ENCODE measurements at places on chromosomes 7 and 10. TPM values are rescaled to one million over a fixed set of nuclear protein-coding genes. Genes with fewer than 3 reads are reported as not detected.

GRCh38 chr10:70312249-70312648 lies 28.4 kb upstream of the NPFFR1 start:
- no peak for DNase-seq

GRCh38 chr7:121579639-121580038 lies 183.5 kb upstream of the FAM3C start:
- DNase-seq = no peak

KLLN gene
- total RNA-seq = 2.2 TPM

- no peak for DNase-seq
Measured at GRCh38 chr7:91883676-91884362, 3.3 kb upstream of the MTERF1 start.

DNA sequence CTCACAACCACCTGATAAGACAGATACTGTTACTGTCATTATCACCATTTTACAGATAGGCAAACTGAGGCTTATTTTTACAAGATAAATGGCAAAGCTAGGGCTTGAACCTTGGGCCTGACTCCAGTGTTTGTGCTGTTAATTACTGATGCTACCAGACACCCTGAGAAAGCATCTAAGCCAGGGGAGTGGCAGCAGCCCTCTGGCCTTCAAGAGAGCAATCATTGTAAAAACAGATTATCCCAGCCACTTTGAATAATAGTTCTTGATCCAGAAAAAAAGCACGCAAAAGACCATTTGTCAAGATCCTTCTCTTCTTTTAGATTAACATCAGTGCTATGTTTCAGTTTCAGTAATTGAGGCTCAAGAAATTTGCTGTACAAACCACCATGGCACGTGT lies 109.5 kb downstream of the PLCE1 start:
- DNase-seq = no peak

- DNase-seq = no peak
Measured at GRCh38 chr10:110033701-110034235, 26.0 kb downstream of the ADD3 start.

DNA sequence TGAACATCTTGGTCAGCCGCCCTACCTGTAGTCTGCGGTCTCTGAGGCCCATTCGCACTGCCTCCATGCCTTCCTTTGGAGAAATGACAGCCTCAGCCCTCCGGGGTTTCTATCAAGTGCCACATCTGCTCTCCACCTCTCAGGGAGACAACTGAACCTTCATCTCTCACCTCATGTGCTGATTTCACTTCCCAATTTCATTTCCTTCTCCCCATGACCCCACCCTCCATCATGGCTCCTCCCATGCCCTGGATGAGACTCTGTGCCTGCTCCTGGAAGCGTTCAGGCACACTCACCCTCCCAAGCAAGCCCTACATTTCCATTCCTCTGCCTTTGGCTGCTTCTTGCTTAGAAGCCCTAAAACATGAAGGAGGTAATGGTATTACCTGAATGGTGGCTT lies 7.8 kb upstream of the SCD start:
- DNase-seq = peak; percentile 80

DNA sequence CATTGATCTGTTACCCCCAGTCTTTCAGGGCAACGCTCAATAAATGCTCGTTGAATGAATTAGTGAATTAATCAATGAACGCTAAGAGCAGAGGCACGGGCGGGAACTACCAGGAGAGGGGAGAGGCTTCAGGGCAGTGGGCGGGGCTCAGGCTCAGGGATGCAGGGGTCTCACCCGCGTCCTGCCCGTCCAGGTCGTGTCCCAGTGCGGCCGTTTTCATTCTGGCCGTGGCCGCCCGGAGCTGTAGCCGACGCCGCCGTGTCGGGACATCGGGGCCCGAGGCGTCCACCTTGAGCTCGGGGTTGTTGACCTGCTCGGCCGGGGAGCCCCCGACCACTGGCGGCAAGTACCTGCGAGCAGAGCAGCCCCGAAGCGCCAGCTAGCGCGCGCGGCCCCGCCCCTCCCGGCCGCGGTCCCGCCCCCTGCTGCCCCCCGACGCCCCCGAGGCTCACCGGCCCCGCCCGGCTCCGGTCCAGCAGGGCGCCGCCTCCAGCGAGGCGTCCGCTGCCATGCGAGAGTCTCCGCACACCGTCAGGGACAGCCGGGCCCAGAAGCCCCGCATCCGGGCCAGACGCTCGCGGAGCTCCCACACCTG lies 2.8 kb upstream of the GAL3ST4 start:
- DNase-seq = peak; percentile 39
